ENCODE measurements at places on chromosomes 7 and 10.

DNA sequence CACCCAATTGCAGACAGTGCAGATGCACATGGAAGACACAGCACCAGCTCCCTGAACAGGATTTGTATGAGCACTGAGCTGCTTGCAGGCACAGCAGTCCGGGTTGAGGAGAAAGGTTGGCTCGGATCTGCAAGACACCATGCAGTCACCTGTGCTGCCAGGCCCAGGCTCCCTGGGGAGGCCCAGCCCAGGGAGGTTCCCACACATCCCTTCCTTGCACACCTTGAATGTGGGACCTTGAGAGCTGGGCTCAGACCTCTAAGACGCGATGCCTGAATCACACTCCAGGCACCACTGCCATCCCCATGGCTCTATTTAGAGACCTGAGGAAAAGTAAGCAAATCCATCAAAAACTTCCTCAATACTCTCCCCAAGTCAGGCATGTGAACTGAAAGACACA is 397.7 kb downstream of the TCERG1L start:
- no peak for DNase-seq

- DNase-seq = no peak
Observed at GRCh38 chr10:100586959-100587358, 51.2 kb downstream of the HIF1AN start.

DNA sequence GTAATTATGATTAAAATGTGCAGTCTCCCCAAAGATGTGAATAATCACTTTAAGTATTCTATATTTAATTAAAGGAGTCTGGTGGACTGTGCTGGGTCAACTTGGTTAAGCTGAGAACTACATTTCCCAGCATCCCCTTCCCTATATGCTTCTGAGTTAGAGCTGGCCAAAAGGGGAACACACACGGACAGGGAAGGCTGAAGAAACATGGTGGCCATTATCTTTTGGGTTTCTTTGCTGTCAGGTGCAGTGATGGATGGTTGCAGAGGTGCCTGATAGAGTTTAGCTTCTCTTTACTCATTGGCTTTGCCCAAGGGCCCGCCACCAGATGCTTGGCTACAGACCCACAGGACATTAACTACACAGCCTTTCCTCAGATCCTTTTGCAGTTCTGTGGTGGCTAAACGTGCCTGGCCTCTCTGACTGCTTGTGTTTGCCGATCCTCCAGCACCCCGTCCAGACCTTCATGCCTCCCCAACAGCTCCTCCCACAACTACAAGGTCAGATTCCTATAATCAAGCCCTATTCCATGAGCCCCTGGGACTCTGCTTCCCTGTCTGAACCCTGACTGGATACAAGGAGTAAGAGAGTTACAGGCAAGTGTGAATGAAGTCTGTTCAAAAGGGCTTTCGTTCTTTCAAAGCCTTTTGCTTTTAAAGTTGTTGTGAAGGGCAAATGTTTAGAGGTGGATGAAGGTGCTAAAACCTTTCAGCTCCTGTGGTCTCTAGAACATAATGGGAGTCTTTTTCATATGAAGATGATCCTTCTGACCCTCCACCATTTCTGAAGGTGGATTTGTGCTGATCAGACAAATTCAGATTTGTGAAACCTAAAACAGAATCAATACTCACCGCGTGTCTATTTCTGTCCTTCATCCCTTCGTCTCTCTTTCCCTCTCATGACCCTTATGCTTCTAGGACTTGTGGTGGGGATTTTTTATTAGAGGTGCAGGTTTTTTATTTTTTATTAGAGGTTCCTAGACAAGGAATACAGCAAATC is 21.5 kb downstream of the BUB3 start:
- peak; percentile 36 for DNase-seq

DNA sequence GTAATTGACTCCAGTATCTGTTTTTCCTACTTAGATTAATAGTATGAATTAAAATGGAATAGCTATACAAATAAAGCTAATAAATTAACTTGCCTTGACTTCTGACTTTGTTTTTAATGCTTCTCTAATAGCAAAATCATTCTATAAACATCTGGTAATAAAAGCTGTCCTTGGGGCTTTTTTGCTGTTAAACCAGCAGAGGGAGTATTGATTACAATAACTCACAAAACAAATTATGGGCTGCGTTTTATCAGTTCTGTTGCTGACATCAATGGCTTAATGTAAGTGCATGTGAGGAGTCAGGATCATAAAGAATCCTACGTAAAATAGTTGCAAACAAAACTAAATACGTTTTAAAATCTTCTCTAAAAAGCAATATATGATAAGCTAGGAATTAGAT is 667.8 kb downstream of the PCDH15 start:
- DNase-seq = peak; percentile 50

GRCh38 chr7:151249732-151250072 is 1.2 kb upstream of the SMARCD3 start:
- DNase-seq = no peak

DNA sequence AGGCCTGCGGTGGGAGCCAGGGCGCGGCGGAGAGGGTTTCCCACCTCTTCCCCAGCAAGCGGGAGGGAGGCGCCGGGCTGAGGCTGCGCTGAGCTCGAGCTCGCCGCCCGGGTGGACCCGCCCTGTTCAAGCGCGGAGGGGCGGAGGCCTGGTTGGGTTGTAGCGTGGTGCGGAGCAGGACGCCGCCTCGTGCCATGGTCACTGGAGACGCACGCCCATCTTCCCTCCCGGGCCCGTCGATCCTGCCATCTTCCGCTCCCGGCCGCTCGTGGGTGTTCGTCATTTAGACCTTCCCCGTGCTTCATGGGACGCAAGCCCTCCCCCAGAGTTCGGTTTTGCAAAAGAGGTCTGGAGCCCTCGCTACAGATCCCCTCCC is 9.3 kb upstream of the EN2 start:
- DNase-seq = no peak

- DNase-seq = no peak
Observed at GRCh38 chr10:93032809-93033137, 27.8 kb upstream of the CYP26C1 start.

DNA sequence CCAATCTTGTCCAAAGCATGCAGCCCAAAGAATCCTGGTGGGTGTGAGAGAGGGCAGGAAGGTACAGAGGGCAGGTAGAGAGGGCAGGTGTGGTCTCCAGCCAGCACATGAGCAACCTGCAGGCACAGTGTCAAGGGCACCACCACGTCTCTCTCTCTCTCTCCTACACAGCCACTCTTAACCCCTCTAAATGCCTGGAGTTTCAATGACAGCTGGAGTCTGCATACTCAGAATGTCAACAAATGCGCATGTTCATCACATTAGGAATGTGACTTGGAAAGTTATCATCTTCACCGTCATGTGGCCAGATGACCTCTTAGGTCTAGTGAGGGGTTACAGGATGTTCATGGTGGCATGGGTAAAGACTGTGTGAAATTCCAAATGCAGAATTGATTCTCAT is 456.8 kb downstream of the SORCS1 start:
- no peak for DNase-seq

GRCh38 chr10:131532745-131533341 is 221.3 kb upstream of the TCERG1L start:
- no peak for DNase-seq

DNA sequence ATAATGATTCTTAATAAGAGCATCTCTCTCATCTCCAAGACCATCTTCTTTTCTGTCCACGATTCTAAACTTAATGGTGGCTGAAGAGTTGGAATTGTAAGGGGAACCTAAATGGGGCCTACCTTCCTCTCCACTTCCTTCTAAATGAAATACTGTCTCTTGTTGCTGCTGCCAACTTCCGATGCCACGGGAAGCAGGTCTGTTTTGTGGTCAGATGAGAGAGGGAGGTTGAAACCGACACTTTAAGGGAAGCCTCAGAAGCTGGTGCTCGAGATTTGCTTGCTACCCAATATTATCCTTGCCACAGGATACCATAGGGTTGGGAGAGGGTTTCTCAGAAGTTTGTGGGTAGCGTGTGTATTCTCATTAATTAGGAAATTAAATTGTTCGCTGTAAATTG is 464.1 kb downstream of the SUGCT start:
- no peak for DNase-seq

DNA sequence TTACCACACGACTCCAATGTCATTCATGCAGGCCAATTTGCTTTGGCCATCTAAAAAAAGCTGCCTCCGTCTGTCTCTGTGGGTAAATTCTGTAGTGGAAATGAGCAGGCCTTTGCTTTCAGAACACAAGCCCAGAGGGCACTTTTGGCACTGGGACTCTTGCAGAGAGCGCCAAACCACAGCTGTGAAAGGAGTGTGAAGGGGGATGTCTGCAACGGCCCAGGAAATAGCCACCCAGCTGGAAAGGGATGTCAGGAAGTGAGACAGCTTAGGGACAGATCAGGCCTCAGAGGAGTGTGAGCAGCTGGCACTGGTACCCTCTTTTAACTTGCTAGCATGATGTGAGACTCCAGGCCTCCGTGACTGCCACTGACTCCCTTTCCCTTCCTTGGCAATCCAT is 152.4 kb downstream of the DKK1 start:
- DNase-seq = no peak

DNA sequence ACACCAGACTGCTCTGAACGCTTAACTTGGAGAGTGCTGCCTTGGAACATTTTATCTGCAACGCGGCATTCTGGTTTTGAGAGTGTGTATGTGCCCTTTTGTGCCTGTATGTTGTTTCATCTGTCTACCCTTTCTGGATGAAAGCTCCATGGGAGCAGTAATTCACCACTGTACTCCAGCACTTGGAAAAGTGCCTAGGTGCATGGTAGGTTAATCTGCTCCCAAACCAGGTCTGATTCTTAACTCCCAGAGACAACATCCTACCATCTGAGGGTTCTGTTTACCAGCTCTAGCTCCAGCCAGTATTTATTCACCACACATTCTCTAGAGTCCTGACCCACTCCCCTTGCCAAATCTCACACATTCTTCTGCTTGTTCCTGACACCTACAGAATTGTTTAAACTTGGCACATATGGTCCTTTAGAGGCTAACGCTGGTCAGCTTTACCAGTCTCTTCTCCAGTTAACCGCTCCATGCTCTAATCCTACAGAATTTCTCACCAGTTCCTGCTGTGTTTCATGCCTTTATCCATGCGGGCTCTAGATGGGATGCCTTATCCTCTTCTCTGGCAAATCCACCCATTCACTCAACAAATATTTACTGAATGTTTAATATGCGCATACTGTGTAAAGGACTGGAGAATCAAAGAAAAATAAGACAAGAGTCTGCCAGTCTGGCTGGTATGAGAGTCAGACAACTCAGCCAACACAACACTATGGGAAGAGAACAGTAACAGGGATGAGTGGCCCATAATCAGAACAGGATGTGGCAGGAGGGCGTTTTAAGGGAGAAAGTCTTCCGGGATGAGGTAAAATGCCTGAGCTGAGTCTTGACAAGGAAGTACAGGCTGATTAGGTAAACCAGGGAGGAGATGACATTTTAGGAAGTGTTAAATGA is 46.3 kb downstream of the MTPN start:
- no peak for DNase-seq

GRCh38 chr10:113594652-113595051 is 41.8 kb downstream of the HABP2 start:
- DNase-seq = no peak

DNA sequence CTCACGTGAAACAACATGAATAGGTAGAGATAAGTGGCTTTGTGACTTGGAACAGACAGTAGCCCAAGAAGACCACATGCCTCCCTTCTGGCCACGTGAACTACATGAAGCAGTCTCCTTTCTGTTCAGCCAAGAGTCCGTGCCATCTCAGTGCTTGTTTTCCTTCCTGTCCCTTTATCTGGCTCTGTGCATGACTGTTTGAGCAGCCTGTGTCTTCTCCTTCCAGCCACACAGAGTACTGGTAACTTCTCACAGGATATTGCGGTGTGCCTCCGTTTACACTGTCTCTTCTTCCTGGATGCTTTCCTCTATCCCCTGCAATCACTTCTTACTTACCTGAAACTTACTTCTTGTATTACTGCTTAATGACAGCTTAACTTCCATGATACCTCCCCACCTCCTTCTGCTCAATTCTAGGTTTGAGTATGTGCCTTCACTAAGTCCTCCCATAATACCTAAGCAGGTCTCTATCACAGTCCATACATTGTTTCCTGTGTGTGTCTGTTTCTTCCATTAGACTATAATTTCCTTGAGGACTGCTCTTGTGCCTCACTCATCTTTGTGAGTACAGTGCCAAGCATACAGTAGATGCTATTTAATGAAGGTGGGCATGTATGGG is 748.7 kb downstream of the AUTS2 start:
- no peak for DNase-seq

Measured in OCI-M1 (cell line).